ENCODE measurements at places on chromosomes 6 and 20. TPM values are rescaled to one million over a fixed set of nuclear protein-coding genes. Genes with fewer than 3 reads are reported as not detected.

SLC22A2 gene
- not detected for total RNA-seq

THBD gene
- 1.1 TPM for total RNA-seq

KIF25 gene
- total RNA-seq, result not detected

STMND1 gene
- 0.31 TPM for total RNA-seq

BANF2 gene
- total RNA-seq, result not detected

SLC32A1 gene
- 0.71 TPM for total RNA-seq

ZBTB12 gene
- total RNA-seq, result 20.9 TPM

RHAG gene
- not detected for total RNA-seq

MYLIP gene
- total RNA-seq, result 8.6 TPM

AVP gene
- total RNA-seq, result not detected

CGA gene
- total RNA-seq, result 0.33 TPM

SAPCD1 gene
- total RNA-seq, result 4.1 TPM

KCNK5 gene
- 0.22 TPM for total RNA-seq

RXRB gene
- 19.3 TPM for total RNA-seq

CRISP3 gene
- total RNA-seq, result 0.28 TPM

PDYN gene
- not detected for total RNA-seq

SEL1L2 gene
- not detected for total RNA-seq

LTB gene
- total RNA-seq, result 2.8 TPM
